ENCODE measurements at places on chromosomes 1 and 21.
A peak's percentile ranks its signal among the peaks of the same experiment; 100 is the strongest.

- no peak for DNase-seq
Observed at GRCh38 chr1:157878059-157878458, 36.5 kb upstream of the CD5L start.

GRCh38 chr21:39434950-39435349 is 10.6 kb downstream of the LCA5L start:
- no peak for DNase-seq

- no peak for DNase-seq
Observed at GRCh38 chr1:192378276-192378675, 61.5 kb downstream of the RGS21 start.

GRCh38 chr1:9166289-9167235 is 37.7 kb upstream of the GPR157 start:
- DNase-seq = no peak

- DNase-seq = no peak
Observed at GRCh38 chr1:115476616-115477015, 138.6 kb upstream of the NGF start.

- DNase-seq = no peak
Observed at GRCh38 chr1:177340601-177341067, 169.9 kb downstream of the BRINP2 start.

DNA sequence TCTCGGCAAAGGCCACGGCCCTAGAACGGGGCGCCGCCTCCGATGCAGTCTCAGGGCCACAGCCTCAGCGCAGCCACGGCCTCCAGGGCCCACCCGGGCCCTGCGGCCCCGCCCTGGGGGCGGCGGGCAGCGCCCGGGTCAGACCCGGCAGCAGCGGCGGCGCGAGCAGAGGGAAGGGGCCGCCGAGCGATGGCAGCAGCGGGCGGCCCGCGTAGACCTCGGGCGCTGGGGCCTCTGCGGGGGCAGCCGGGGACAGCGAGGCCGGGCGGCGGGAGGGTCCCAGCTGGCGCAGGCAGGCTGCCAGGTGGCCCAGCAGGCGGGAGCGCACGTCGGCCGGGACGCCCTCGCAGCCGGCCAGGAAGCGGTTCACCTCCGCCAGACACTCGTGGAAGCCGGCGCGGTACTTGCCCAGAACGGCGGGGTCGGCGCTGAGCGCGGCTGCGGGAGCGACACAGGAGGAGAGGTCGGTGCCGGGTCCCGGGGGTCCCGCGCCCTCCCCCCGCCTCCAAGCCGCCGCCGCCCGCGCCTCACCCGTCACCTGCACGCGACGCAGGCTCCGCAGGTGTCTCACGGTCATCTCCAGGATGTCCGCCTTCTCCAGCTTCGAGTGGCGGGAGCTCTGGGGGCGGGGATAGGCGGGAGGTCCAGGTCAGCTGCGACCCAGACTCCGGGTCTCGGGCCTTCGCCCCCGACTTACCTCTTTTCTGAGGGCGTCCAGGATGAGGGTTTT is 737 bp downstream of the HES4 start:
- no peak for DNase-seq

GRCh38 chr1:48831120-48831978 is 54.7 kb upstream of the BEND5 start:
- DNase-seq = no peak

- peak; percentile 33 for DNase-seq
Observed at GRCh38 chr1:192516776-192517297, 58.7 kb upstream of the RGS1 start.

GRCh38 chr1:231757101-231757404 is 130.5 kb downstream of the DISC1 start:
- no peak for DNase-seq

GRCh38 chr1:28921286-28921869 is 7.0 kb downstream of the EPB41 start:
- DNase-seq = no peak

- DNase-seq = no peak
Observed at GRCh38 chr1:241532162-241532531, at the start of gene KMO. TSS of gene KMO (plus strand) at chr1:241532378. CDS start at chr1:241532445, 67 bp downstream.

DNA sequence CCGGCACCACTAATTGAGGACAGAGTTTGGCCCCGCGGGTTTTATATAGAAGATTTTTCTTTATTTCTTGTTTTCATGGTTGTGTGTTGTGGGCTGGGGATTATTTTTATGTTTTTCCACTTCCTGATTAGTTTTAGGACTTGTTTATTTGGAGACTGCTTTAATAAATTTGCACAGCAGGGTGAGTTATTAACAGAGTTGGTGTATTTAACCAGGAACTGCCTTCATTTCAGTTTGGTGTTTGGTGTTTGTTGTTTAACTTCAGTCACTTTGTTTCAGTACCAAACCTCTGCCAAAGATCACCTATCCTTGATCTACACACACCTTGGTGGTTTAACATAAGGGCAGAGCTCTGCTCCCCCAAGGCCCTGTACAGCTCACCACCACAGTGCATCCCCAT is 103.5 kb upstream of the LMO4 start:
- no peak for DNase-seq

All from stimulated activated effector memory CD8-positive, alpha-beta T cell treated with anti-CD3 and anti-CD28 coated beads, Interleukin-12 subunit alpha, Interleukin-12 subunit beta, amount 100 ng/mL, for 72 hours (primary cell).